Left lung (tissue), 14 donors: ENCODE measurements at places on chromosomes 1 and 21.
A peak's percentile ranks its signal among the peaks of the same experiment; 100 is the strongest.

GRCh38 chr21:34625030-34625593 lies 10.2 kb upstream of the RCAN1 start:
- no peak for DNase-seq
- H3K36me3 ChIP-seq, result no peaks in the 10 kb centered on the region
- no peaks in the 10 kb centered on the region for H3K4me1 ChIP-seq
- H3K27me3 ChIP-seq, result no peaks in the 10 kb centered on the region

GRCh38 chr1:227779685-227780084 lies 35.8 kb upstream of the PRSS38 start:
- no peaks in the 10 kb centered on the region for H3K27me3 ChIP-seq
- H3K36me3 ChIP-seq, result peaks cover 37% of the 10 kb centered on the region
- no peak overlapping the region for H3K27ac ChIP-seq
- H3K4me1 ChIP-seq, result no peaks in the 10 kb centered on the region
- no peak for DNase-seq

- no peak for DNase-seq
- H3K27me3 ChIP-seq, result no peaks in the 10 kb centered on the region
- no peak overlapping the region for H3K4me3 ChIP-seq
- H3K27ac ChIP-seq, result no peak overlapping the region
- peaks cover 6% of the 10 kb centered on the region for H3K36me3 ChIP-seq
Measured at GRCh38 chr1:222938986-222939385, 124.1 kb downstream of the DISP1 start.

GRCh38 chr1:216221260-216221700 lies 202.0 kb downstream of the USH2A start:
- no peaks in the 10 kb centered on the region for H3K27me3 ChIP-seq
- DNase-seq, result peak; percentile 80
- no peak overlapping the region for H3K27ac ChIP-seq
- no peaks in the 10 kb centered on the region for H3K4me1 ChIP-seq
- H3K4me3 ChIP-seq, result no peak overlapping the region
- no peaks in the 10 kb centered on the region for H3K36me3 ChIP-seq

DNA sequence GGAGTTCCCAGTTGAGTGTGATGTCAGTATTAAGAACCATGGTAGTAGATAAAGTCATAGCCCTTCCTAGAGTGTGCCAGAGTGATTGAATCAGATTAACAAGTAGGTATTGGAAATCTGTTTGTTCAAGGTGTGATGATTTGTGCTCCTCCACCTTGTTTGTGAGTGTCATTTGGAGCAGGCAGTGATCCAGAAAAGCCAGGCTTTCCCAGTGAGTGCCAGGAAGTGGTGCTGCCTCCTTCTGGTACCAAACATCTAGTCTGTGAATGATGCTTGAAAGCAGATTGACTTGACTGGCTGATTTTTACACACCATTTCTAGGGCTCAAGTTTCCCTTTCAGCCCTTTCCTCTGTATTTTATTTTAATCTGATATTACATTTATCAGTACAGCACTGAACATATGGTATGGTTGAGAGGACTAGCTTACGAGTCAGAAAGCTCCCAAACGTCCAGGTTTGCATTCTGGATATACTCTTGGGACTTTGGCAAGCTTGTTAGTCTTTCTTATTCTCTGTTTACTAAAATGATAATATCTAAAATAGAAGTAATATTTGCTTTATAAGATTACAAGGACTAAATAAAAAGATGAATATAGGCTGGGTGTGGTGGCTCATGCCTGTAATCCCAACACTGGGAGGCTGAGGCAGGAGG lies 100.7 kb downstream of the PATJ start:
- no peak overlapping the region for H3K27ac ChIP-seq
- no peak for DNase-seq
- H3K27me3 ChIP-seq, result no peaks in the 10 kb centered on the region
- H3K36me3 ChIP-seq, result no peaks in the 10 kb centered on the region
- H3K4me3 ChIP-seq, result no peak overlapping the region

DNA sequence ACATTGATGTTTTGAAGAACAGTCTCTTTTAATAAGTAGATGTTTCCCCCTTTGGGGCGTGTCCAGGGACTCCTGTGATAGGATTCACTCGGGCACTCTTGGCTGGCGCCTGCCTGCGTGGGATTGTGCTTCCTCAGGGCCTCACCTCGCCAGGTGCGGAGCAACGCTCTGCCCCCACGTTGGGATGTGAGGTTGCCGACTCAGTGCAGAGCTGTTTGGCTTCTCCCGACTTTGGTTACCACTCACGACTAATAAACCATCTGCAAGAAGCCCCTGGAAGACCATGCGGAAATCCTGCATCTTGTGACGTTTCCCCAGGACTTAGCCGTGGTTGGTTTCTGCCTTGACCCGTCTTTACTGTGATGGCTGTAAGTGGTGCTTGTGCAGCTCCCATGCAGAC lies 106.4 kb downstream of the PCBP3 start:
- no peak overlapping the region for H3K27ac ChIP-seq
- H3K27me3 ChIP-seq, result no peaks in the 10 kb centered on the region
- H3K4me1 ChIP-seq, result no peaks in the 10 kb centered on the region
- H3K4me3 ChIP-seq, result no peak overlapping the region
- DNase-seq, result no peak

GRCh38 chr1:230067871-230068620 lies 1.0 kb downstream of the GALNT2 start:
- H3K27me3 ChIP-seq, result no peaks in the 10 kb centered on the region
- peak overlapping the region; percentile 90 for H3K27ac ChIP-seq
- peak overlapping the region; percentile 77 for H3K4me3 ChIP-seq
- no peaks in the 10 kb centered on the region for H3K36me3 ChIP-seq

DNA sequence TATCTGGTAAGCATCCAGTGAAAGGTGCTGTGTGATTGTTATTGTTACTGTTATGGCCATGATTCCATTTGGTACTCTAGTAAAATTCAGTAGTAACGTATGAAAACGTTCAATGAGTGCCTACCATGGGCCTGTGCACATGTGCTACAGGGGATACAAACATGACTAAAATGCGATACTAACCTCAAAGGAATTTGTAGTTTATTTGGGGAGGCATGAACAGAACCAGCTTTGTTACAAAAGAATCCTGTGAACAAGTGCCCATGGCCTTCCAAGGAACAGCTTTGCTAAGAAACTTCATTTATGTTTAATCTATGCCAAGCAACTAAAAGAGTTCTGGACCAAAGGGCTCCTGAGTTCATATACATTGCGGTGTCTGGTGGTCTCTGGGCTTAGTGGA lies 28.7 kb downstream of the PTGFR start:
- no peak overlapping the region for H3K4me3 ChIP-seq
- no peak for DNase-seq
- no peaks in the 10 kb centered on the region for H3K4me1 ChIP-seq

DNA sequence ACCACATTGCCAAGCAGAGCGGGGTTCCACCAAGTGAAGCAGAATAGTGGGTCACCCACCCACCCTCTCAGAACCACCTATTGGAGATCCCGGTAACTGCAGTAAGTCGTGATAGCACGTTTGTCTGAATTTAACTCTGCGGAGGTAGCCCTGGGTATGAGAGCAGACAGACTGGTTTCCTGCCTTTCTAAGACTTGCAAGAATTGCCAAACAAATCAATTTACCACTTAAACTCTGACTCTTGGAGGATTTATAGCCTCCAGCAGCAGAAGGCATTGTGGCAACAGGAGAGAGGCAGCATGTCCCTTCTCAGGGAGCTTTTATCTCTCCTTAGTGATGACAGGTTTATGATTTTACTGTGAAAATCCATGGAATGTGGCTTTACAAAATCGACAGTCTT lies 287.9 kb upstream of the FMN2 start:
- no peak overlapping the region for H3K4me3 ChIP-seq
- no peaks in the 10 kb centered on the region for H3K27me3 ChIP-seq
- H3K27ac ChIP-seq, result no peak overlapping the region
- no peaks in the 10 kb centered on the region for H3K36me3 ChIP-seq

GRCh38 chr1:118184739-118185083 lies 317 bp downstream of the SPAG17 start:
- no peaks in the 10 kb centered on the region for H3K4me1 ChIP-seq
- no peak overlapping the region for H3K27ac ChIP-seq
- peak overlapping the region; percentile 13 for H3K4me3 ChIP-seq

DNA sequence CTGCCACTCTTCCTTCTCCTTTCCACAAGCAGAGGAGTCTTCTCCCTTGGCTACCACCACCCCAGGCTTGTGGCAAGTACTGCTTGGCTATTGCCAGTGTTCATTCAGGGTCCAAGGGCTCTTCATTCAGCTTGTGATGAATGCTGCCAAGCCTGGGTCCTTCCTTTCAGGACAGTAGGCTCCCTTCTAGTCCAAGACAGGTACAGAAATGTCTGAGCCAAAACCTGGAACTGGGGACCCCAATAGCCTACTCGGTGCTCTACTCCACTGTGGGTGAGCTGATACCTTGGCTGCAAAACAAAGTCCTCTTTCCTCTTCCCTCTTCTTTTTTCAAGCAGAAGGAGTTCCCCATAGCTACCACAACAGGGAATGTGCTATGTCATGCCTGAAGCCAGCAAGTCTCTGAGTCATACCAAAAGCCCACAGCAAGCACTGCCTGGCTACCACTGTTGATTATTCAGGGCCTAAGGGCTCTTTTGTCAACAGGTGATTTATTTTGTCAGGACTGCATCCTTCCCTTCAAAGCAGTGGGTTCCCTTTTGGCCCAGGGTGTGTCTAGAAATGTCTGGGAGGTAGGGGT lies 268.9 kb downstream of the HHAT start:
- no peak overlapping the region for H3K4me3 ChIP-seq
- no peaks in the 10 kb centered on the region for H3K27me3 ChIP-seq

GRCh38 chr1:70436622-70437251 lies 25.7 kb downstream of the CTH start:
- H3K27me3 ChIP-seq, result no peaks in the 10 kb centered on the region
- H3K4me3 ChIP-seq, result no peak overlapping the region
- no peak overlapping the region for H3K27ac ChIP-seq

DNA sequence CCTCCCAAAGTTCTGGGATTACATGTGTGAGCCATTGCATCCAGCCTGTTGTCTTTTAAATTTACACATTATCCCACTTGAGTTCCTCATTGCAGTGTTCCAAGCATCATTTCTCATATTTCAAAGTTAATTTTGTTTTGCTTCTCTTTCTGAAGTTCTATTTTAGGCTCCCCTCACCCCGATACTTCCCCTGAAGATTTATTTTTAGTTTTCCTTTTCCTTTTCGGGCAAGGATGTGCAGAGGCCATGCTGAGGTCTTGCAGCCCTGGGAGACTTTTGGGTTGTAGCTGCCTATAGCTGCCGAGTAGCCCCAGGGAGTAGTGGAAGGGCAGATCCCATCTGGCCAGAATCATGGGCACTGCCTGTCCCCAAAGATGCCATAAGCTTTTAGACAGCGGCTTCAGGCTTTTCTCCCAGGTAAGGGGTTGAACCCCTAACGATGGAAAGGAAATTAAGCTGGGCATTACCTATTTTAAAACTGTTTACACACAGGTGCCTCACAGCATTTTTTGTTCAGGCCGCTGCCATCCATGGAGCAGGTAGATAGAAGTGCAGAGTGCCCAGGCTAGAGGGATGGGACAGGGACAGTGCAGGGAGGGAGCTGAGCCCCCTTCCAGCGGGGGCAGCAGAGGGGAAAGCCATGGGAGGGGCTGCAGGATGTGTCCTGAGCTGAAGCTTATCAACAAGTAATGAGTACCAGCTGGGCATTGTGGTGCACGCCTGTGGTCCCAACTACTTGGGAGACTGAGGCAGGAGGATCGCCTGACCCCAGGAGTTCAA lies 15.9 kb downstream of the PSEN2 start:
- peaks cover 44% of the 10 kb centered on the region for H3K4me1 ChIP-seq
- no peak for DNase-seq
- no peaks in the 10 kb centered on the region for H3K27me3 ChIP-seq
- H3K36me3 ChIP-seq, result no peaks in the 10 kb centered on the region
- H3K27ac ChIP-seq, result no peak overlapping the region
- H3K4me3 ChIP-seq, result no peak overlapping the region

GRCh38 chr1:1421907-1422464 lies 910 bp upstream of the ANKRD65 start:
- peaks cover 40% of the 10 kb centered on the region for H3K27me3 ChIP-seq
- no peaks in the 10 kb centered on the region for H3K4me1 ChIP-seq
- DNase-seq, result no peak

GRCh38 chr1:230682882-230683610 lies 30.9 kb downstream of the AGT start:
- DNase-seq, result no peak
- H3K36me3 ChIP-seq, result peaks cover 91% of the 10 kb centered on the region
- no peak overlapping the region for H3K4me3 ChIP-seq
- peaks cover 5% of the 10 kb centered on the region for H3K4me1 ChIP-seq

- H3K4me3 ChIP-seq, result no peak overlapping the region
- no peak for DNase-seq
- peaks cover 23% of the 10 kb centered on the region for H3K4me1 ChIP-seq
- no peak overlapping the region for H3K27ac ChIP-seq
- H3K36me3 ChIP-seq, result no peaks in the 10 kb centered on the region
- no peaks in the 10 kb centered on the region for H3K27me3 ChIP-seq
Measured at GRCh38 chr1:86499987-86500593, 31.4 kb downstream of the CLCA1 start.

DNA sequence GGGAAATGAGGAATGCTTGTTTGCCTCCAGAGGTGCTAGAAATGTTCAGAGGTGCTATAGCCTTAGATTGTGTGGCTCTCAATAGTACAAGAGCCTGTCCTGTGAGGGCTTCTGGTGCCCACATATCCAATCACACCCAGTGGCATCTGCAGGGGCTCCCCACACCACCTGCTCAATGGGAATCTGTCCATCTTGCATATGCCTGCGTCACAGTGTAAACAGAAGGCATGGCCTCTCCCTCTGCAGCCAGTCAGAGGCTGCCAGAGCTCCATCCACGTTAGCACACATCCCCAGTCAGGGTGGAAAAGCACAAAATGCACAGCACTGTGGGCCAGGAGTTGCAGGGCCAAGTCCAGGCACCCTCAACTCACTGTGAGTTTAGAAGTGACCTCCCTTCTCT lies 113.6 kb upstream of the GRIK3 start:
- no peaks in the 10 kb centered on the region for H3K36me3 ChIP-seq
- H3K27ac ChIP-seq, result no peak overlapping the region
- no peak overlapping the region for H3K4me3 ChIP-seq

GRCh38 chr1:39478126-39478915 lies 13.1 kb upstream of the BMP8A start:
- no peaks in the 10 kb centered on the region for H3K27me3 ChIP-seq
- no peak overlapping the region for H3K4me3 ChIP-seq
- no peak overlapping the region for H3K27ac ChIP-seq
- H3K36me3 ChIP-seq, result peaks cover 92% of the 10 kb centered on the region
- DNase-seq, result no peak

- DNase-seq, result no peak
- H3K4me1 ChIP-seq, result no peaks in the 10 kb centered on the region
- no peaks in the 10 kb centered on the region for H3K36me3 ChIP-seq
- H3K27ac ChIP-seq, result no peak overlapping the region
- H3K4me3 ChIP-seq, result no peak overlapping the region
Measured at GRCh38 chr1:192272732-192273131, 44.1 kb upstream of the RGS21 start.

- H3K27me3 ChIP-seq, result no peaks in the 10 kb centered on the region
- H3K27ac ChIP-seq, result no peak overlapping the region
Measured at GRCh38 chr1:115898020-115898419, 57.1 kb upstream of the NHLH2 start.

GRCh38 chr21:36463991-36464390 lies 15.9 kb downstream of the CLDN14 start:
- no peaks in the 10 kb centered on the region for H3K36me3 ChIP-seq
- no peaks in the 10 kb centered on the region for H3K4me1 ChIP-seq
- H3K27ac ChIP-seq, result no peak overlapping the region
- no peak for DNase-seq
- no peaks in the 10 kb centered on the region for H3K27me3 ChIP-seq
- H3K4me3 ChIP-seq, result no peak overlapping the region

GRCh38 chr1:226542623-226543103 lies 5.9 kb upstream of the STUM start:
- no peak overlapping the region for H3K27ac ChIP-seq
- no peak overlapping the region for H3K4me3 ChIP-seq
- H3K27me3 ChIP-seq, result peaks cover 17% of the 10 kb centered on the region
- H3K36me3 ChIP-seq, result no peaks in the 10 kb centered on the region
